ENCODE measurements at places on chromosomes 1 and 21.

GRCh38 chr1:119011706-119012105 is 23.6 kb upstream of the TBX15 start:
- DNase-seq = no peak

GRCh38 chr1:152673016-152673415 is 2.1 kb upstream of the LCE2C start:
- DNase-seq = no peak

- DNase-seq = no peak
These were observed 214.1 kb downstream of the AJAP1 start for GRCh38 chr1:4868521-4868920.

DNA sequence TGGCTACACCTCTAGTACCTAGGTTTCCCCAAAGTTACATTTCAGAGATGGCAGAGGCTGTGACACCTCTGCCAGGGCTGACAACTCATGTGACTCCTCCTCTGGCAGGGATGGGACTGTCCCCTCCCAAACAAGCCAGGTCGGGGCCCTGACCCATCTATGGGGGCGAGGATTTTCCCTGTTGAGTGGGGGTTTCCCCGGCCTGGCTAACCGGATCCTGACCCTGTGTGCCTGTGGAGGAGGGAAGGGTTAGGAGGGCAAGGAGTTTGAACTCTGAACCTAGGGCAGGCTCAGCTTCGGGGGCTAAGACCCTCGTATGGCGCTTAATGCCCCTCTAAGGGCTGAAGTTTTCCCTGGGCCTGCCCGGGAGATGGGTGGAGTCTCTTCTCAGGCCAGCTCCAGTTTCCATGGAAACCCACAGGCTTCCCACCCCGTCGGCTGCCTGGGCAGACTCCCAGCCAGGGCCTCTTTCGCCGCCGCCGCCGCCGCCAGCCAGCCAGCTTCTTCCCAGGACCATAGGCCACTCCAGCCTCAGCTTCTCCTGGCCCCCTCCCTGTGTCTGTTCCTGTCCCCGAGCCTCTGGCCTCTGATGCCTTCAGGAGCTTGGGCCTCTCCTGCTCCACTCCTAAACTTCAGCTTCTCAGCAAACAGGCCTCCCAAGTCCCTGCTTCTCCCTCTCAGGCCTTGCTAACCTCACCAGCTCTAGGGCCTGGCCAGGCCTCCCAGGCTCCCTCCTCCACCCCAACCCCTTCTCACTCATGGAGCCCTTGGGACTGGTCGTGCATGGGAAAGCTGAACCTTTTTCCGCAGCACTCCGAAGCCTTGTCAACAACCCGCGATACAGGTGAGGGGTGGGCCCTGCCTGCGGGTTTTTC is at the start of gene BTBD19:
TSS of gene BTBD19 (plus strand) at position 461 of the 875 bp plus-strand sequence. CDS start at position 759, 298 bp downstream.
- DNase-seq = no peak

- DNase-seq = no peak
These were observed 5.3 kb upstream of the MROH9 start for GRCh38 chr1:170929835-170930554.

GRCh38 chr1:233587958-233588799 is 25.7 kb upstream of the KCNK1 start:
- no peak for DNase-seq

DNA sequence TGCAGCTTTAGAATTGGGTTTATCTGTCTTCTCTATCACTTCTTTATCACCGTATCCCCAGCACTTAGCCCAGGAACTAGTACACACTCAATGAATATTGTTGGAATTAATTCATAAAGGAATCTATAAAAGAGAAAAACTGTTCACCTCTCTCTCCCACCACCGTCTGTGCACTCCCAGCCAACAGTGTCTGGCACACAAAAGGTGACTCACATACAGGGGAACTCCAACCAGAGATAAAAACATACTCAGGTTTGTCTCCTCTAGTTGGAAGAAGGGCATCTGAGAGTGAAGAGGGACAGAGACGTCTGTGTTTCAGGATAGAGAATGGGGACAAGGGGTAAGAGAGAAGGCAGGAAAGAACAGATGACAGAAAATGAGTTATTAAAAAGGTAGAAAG is 10.0 kb downstream of the ITLN1 start:
- DNase-seq = no peak

- DNase-seq = no peak
These were observed 44.8 kb downstream of the BACH1 start for GRCh38 chr21:29343519-29343918.

- no peak for DNase-seq
These were observed 60.1 kb downstream of the SDCCAG8 start for GRCh38 chr1:243315893-243316292.

- peak; percentile 5 for DNase-seq
These were observed 90.8 kb downstream of the GTF2B start for GRCh38 chr1:88800382-88801051.

GRCh38 chr1:178579562-178579961 is 66.7 kb downstream of the TEX35 start:
- no peak for DNase-seq
